ENCODE measurements at places on chromosomes 11 and 22. TPM values are rescaled to one million over a fixed set of nuclear protein-coding genes. Genes with fewer than 3 reads are reported as not detected.

DNA sequence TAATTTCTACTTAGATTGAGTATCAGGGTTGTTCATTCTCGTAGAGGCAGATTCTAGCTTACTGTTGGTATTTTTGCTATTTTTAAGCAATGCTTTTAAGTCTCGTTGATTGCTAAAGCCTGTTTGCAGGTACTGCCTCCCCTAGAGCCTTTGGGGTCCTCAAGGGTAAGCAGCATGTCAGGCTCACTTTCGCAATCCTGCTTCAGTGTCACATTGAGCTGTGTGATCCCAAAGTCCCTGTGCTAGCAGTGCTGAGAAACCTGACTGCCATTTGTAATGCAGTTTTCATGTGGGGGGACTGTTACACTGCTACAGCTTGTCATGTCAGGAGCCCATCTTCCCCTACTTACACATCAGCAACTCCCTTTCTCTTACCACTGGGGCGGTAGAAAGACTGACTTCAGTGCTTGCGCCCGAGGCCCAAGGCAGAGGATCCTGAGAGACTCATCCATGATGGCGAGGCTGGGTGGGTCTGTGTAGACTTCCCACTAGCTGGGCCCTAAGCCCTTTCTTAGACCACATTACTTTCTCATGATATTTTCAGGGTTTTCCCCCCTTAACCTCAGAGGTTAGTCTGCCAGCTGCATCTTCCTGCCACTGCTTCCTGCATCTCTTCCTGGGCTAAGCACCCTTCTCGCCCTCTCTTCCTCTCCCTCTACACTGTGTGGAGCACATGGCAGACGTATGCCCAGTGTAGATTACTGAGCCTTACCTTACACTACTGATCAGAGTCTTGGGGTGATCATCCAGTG lies 40.8 kb upstream of the ST14 start:
- no peak for DNase-seq

DNA sequence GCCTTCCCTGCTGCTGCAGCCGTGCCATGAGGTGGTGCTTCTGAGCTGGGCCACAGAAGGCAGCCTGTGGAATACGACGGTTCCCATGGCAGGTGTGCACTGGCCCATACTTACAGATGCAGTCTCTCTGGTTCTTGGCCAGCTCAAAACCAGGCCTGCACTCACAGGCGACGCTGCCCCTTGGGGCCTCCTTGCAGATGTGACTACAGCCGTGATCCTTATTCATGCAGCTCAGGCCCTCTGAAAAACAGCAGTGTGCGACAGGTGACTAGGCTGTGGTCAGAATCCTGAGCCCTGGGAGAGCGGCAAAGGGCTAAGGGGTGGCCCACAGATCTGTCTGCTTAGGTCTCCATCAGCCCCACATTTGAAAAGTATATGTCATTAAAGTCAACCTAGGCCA lies 22.1 kb downstream of the SCUBE2 start:
- no peak for DNase-seq

DNA sequence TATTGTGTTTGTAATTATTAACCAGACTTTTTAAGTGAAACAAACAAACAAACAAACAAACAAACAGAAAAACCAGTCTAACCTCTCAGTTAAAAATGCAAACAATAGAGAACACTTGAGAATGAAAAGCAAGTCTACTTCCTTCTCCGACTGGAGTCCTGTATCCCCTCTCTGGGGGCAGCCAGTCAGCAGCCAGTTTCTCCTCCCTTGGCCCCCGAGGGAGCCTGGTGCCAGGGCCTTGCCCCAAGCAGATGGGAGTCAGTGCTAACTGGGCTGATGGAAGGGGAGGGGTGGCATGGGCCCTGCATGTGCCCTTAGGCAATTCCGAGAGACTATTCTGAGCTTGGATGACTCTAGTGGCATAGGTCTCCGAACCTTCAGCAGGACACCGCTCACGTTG lies 137.2 kb downstream of the GRIK4 start:
- DNase-seq, result no peak

- DNase-seq, result peak; percentile 54
These were observed 106.8 kb downstream of the ABTB2 start for GRCh38 chr11:34250732-34251588.

Gene TRIM5
- 34.5 TPM for total RNA-seq

Gene GUCY1A2
- total RNA-seq, result 23.8 TPM

Gene DNAJB7
- not detected for total RNA-seq

Gene EMID1
- total RNA-seq, result 2.4 TPM

All from ureter (tissue), 1 donor.